HL-60 (cell line): ENCODE measurements at places on chromosomes 3 and 15.

GRCh38 chr3:187358068-187358467 lies 10.1 kb upstream of the RTP4 start:
- no peak for DNase-seq

DNA sequence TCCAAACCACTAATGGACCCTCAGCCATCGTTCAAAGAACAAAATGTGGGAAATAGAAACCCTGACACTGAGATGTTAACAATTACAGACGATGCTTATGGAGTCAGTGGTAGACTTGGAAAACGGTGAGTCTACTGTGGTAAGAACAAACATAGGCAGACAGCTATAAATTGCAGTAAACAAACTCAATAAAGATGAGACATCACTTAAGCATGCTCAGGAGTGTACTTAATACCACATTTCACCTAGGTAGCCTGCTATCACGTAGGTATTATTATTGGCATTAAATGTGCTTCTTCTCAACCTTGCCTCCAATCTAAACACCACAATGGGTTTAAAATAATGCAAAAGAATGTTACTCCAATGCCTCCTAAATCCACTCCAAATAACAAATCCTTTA lies 2.5 kb downstream of the OSBPL10 start:
- DNase-seq, result no peak

- no peak for DNase-seq
These were observed 24.2 kb upstream of the SLC25A26 start for GRCh38 chr3:66196633-66197032.

- no peak for DNase-seq
These were observed 28.9 kb downstream of the SETMAR start for GRCh38 chr3:4332111-4332510.

- DNase-seq, result no peak
These were observed 215.5 kb upstream of the LMCD1 start for GRCh38 chr3:8286086-8286485.

GRCh38 chr3:131928593-131928992 lies 106.2 kb downstream of the CPNE4 start:
- no peak for DNase-seq

DNA sequence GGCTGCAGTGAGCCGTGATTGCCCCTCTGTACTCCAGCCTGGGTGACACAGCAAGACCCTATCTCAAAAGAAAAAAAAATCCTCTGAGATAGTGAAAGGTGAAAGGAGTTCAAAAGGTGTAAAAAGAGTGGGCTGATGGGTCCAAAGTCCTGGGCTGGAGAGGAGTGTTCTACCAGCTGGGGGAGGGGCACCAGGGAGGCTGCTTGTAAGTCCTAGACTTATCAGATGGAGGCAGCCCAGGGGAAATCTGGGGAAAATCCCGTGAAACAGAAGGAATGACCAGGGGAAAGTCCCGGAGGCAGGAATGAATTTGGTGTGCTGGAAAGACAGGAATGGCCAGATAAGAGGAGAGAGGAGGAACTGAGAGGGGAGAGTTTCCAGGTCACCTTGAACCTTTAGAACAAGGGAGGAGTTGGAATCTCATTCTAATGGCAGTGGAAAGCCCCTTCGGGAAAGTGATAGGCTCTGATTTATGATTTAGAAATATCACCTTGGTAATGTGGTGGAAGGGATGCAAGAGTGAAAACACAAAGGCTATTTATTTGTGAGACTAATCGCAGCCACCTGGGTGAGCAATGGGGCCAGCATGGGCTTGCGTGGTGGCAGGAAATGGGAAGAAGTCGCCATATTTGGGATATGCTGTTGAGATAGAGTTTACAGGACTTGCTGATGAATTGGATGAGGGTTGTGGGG lies 23.4 kb upstream of the PPP4R2 start:
- no peak for DNase-seq

DNA sequence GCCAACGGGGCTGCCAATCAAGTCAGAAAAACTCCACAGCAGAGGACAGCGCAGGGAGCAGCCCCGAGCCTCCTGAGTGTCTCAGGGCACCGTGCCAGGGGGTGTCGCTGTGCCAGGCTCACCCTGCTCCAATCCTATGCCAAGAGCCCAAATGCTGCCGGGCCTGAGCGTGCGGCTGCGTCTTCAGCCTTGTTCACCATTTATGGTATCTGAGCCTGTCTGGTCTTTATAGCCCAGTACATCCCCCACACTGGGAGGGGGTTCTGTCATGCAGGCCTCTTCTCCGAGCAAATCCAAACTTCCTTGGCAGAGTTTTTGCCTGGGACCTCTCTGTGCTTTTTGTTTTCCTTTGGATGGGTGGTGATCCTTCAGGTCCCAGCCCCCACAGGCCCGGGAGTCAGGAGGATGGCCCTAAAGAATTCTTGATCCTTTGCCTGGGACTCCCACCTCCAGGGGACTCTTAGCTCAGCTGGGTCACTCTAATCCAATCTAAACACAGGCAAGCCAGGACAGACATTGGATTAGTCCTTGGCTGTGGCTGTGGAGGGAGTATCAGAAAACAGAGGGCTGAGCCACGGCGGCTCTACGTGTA lies 135.1 kb upstream of the HACD2 start:
- DNase-seq, result no peak

DNA sequence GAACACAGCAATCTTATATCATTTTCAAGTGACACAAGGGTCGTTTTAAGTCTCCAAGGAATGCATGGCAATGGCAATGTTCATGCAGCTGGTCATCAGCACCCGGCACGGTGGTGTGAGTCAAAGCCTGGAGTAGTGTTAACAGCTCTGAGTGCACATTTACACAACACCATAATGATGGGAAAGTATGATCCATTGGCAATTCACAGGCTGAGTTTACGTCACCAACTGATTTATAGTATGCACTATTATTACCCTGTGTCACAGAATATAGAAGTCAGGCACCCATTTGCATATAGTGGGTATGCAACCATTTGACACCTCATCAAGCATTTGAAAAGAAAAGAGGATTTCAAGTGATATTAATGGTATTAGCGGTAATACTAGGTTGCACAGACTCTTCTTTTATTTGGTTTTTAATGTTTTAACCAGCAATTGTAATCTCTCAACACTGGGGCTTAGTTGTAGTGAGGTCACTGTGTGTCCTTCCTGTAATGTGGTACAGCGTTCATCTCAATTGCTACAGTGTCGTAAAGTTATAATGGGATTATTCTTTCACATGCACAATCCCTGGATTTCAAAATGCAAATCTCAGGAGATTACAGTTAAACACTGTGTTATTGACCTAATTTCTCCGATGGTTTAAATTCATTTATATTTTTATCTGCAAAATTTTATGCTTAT lies 113.8 kb downstream of the C3orf38 start:
- no peak for DNase-seq

GRCh38 chr3:34929036-34929435 lies 710.3 kb upstream of the ARPP21 start:
- no peak for DNase-seq

DNA sequence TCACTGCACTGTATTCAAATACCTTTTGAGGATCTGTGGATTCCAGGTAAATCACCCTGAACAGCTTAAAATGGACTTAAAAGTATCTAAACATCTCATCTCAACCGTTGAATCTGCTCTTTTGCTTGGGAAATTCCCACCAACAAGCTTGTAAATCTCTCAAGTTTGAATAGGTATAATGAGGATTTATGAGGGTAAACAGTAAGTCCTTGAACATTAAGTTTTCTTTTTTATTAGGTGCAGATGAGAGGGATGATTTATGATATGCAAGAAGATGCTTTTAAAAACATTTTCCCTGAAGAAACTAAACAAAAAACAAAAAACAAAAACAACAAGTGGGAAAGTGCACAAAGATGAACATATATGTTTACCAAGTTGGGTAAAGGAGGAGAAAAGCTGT lies 290.6 kb downstream of the ROBO1 start:
- no peak for DNase-seq

DNA sequence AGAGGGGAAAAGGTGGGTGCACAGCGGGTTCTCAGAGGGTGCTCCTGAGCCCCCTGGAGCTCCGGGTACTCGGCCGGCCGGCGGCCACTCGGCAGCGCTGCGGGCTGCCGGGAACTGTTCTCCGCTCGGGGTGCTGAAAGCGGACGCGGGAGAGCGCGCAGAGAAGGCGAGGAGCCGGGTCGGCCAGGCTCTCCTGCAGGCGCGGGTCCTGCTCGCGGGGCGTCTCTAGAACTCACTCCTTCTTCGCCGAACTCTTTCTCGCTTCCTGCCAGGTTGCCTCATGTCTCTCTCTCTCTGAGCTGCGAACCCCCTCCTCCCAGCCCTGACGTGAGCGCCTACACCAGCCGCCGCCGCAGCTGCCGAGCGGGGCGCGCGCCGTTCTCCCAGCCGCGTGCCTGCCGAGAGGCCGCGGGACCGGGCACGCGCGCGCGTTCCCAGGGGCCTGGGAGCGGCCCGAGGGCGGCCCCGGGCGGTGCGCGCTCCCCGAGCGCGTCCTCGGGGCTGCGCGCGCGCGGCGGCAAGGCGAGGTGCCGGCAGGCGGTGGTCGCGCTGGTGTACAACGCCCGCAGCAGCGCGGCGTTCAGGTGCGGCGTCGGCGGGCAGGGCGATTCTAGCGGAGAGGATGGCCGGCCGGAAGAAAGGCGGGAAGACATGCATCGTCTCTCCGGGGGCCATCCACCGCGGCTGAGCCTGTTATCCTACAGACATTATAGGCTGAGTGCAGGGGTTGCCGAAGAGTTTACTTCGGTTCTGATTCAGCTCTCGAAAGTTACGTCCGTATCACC lies at the start of gene PEX5L:
TSS of gene PEX5L (minus strand) at position 267 of the 785 bp plus-strand sequence. CDS start 338 bp downstream, outside the sequence.
- DNase-seq, result peak; percentile 13

DNA sequence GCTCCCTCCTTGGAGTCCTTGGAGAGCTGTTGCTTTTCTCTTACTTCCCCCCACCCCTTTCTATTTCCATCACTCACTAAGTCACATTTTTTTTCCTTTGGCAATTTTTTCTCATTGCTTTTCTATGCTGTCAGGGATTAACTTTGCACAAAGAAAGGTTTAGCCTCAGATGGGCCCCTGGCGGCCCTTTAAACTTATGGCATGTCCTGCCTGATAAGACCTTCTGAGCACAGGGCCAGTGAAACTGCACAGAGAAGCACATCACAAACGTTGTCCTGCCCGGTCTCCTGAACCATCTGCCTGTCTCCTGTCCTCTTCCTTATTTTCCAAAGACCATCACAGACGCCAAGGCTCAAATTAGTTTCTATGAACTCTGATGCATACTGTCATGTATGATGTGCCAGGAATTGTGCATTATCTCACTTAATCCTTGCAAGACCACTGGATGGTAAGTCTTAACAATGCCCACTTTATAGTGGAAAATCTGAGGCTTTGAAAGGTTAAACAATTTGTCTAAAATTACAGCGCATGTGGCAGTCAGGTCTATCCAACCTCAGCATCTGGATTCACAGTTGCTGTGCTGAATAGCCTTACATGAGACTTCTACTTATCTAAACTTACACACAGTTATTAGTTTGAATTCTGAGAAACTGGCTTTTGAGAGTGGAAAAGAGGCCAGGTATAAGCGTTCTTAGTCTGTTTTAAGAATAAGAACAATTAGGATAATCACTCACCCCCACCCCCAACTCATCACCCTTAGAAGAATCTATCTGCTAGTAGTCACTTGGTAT lies 648.1 kb downstream of the NTRK3 start:
- DNase-seq, result no peak

GRCh38 chr15:70362886-70363285 lies 265.2 kb upstream of the TLE3 start:
- DNase-seq, result no peak

DNA sequence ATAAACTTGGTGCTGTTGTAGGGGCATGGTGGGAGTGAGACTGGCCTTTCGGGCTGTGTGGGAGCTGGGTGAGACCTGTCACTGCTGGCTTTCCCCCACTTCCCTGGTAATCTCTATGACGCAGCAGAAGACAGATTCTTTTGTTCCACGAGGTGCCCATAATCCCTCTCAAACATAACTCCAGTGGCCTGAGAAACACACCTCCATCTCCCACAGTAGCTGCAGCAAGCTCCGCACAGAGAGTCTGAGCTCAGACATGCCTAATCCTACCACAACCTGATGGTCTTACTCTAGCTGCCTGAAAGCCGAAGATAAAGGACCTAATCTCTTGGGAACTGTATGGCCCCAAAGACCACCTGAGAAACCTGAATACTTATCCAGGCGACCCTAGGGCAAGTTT lies 225.6 kb upstream of the CRBN start:
- no peak for DNase-seq

DNA sequence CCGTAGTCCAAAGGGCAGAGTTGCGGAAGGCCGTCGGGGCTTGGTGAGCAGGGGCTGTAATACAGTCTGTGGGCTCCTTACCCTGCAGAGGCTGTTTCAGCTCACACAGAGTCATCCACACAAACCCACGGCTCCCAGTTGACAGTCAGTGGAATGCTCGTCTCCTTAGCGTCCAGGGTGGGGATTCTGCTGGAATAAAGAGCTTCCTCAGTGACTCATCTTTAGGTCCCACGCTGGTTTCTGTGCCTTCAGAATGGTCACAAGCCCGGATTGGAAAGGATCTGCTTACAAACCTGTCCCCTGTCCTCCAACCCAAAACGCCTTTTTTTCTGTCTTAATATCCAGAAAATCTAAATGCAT lies 201.3 kb upstream of the TPM1 start:
- no peak for DNase-seq
